T-helper 17 cell (primary cell): ENCODE measurements at places on chromosomes 1 and 21.

DNA sequence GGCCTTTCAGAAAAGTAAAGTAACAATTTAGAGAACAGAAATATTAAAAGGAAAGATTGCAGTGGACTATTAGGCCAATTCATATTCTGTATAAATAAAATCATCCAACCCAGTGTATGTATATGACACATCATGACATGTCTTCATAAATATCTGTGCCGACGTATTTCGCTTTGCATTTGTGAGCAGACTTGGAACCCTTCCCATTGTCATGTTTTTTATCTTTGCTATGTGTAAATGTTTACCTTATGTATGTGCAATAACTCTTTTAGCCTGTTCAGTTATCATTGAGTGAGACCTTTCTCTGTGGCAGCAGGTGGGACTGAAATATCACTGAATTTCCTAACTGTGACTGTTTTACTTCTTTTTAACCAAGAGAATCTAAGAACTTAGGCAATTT lies 58.0 kb upstream of the FAM3B start:
- DNase-seq: no peak

DNA sequence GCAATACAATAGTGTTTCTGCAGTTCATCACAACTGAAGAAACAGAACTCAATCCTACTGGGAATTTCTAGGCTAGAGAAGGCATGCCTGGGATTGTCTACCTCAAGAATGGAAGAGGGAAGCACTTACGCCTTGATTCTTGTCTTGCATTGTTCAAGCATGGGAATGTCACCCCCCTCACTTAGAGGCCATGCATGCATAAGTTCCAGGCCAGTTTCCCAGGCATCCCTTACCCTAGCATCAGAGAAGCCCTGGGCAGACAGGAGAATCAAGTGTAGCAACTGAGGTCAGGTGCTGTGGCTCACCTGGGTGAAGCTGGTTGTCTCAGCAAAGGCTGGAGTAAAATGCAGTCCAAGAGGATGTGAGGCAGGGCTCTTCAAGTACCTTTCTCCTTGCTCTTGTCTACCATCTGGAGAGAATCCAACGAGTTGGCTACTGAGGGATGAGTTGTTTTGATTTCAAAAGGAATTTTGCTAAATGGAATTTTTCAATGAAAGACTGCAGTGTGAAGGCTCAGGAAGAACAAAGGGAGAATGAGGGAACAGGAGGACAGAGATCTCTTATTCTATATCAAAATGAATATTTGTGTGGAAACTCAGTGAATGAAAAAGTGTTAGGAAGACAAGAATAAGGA lies 174.3 kb downstream of the NEK7 start:
- no peak for DNase-seq

GRCh38 chr1:85297855-85298629 lies 21.6 kb upstream of the BCL10 start:
- DNase-seq: no peak

DNA sequence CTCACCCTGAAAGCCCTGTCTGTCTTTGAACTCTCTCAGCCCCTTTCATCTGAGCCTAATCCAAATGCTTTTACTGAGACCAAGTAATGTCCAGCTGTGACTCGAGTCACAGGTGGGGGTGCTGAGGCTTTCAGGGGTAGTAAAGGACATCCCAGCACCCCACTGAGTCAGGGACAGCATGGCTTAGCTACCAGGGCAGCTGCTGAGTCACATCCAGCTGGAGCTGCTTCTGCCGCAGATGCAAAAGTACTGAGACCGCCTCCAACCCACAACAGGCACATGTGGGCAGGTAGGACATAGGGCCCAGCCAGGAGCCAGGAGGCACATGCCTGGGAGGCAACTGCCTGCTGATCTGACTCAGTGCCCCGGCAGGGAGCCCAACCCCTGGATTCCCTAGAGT lies 6.7 kb upstream of the VSIG8 start:
- no peak for DNase-seq

DNA sequence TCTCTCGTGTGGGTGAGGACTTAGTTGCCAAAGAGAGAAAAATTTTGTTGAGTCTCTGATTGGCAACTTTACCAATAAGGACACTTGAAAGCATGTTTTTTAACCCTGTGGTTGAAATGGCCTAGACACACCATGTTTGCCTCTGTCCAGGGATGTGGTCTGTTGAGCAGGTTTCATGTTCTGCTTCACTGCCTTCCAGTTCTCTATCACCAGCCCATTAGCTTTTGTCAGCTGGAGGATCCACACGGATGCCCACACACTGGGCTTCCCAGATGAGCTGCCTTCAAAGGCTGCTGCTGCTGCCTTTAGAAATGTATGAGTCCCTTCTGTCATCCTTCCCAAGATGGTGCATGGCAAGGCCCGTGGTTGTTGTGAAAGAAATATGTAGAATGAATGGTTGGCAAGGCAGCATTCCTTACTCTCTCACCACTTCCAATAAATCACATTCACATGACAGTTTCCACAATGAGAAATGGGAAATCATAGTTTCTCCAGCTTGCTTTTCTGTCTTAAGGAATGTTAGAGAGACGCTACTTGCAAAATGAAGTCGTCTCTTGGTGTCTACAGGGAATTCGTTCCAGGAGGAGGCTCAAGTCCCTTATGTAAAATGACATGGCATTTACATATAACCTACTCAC lies 108.2 kb upstream of the SLC35F3 start:
- no peak for DNase-seq

DNA sequence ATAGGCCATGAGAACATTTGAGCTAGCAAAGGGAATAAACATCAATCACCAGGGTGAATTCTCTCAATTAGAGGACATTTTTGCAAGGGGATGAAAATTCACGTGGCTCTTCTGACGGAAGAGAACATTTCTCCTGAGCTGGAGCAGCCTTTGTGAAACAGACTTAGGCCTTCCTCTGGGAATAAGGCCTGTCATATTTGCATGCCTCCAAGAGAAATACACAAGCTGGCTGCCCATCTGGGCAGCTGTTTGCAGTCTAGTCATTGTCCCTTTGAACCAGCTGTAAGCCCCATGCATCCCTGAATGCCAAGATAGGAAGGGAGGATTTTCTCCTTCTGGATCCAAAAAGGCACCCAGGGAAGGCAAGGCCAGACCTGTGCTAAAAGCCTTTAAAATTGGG lies 5.5 kb downstream of the LEMD1 start:
- DNase-seq: no peak

- no peak for DNase-seq
Measured at GRCh38 chr1:18549106-18549505, 68.4 kb downstream of the KLHDC7A start.

GRCh38 chr1:83791821-83792437 lies 207.0 kb downstream of the TTLL7 start:
- no peak for DNase-seq

DNA sequence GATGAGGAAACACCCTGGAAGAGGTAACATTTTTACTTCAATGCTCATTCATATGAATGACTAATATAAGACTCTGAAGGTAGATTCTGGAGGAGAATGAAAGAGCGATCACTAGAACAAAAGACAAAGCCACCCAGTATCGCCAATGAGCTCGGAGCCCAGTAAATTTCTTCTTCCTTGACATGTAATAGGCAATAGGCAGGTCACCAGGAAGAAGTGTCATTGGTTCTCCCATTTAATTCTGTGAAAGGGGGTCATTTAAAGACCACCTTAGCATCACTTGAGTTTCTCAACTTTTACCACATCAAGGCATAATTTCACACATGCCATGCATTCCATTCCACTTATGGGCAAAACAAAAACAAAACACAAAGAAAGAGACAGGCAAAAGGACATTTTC lies 7.9 kb downstream of the TNFSF18 start:
- DNase-seq: no peak

DNA sequence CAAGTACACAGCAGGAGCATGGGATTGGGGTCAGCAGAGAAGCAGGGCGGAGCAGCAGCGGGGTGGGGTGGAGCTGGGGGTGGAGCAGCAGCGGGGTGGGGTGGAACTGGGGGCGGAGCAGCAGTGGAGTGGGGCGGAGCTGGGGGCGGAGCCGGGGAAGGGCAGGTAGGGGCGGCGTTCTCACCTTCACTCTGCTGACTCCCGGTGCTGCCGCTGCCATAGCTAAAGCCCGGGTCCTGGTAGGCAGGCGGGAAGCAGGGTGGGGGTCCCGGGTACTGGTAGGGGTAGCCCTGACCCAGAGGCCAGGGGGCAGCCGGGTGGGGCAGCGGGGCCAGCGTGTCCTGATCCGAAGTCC lies 6.7 kb downstream of the TAS1R3 start:
- no peak for DNase-seq

GRCh38 chr1:16164213-16165072 lies 8.6 kb upstream of the EPHA2 start:
- no peak for DNase-seq

GRCh38 chr1:104125266-104125665 lies 375.6 kb downstream of the AMY1C start:
- DNase-seq: no peak

DNA sequence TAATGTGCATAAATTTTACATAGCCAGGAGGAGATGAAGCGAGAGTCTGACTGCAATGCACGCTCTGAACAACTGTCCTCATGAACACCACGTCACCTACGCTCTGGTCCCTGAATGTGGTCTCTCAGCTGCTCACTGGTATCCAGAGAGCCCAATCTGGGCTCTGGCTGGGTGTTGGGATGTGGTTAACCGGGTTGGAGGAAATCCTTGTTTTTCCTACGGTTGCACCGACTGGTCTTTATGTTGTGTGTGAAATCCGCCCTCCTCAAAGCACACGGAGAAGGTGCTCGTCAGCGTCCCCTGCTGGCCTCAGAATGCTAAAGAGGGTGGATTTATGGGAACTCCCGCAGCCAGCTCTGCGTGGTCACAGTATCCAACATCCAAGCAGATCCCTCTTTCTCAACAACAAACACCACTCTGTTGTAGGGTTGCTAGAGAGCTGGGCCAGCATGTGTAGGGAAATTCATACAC lies 51.8 kb upstream of the FAM89A start:
- DNase-seq: no peak

DNA sequence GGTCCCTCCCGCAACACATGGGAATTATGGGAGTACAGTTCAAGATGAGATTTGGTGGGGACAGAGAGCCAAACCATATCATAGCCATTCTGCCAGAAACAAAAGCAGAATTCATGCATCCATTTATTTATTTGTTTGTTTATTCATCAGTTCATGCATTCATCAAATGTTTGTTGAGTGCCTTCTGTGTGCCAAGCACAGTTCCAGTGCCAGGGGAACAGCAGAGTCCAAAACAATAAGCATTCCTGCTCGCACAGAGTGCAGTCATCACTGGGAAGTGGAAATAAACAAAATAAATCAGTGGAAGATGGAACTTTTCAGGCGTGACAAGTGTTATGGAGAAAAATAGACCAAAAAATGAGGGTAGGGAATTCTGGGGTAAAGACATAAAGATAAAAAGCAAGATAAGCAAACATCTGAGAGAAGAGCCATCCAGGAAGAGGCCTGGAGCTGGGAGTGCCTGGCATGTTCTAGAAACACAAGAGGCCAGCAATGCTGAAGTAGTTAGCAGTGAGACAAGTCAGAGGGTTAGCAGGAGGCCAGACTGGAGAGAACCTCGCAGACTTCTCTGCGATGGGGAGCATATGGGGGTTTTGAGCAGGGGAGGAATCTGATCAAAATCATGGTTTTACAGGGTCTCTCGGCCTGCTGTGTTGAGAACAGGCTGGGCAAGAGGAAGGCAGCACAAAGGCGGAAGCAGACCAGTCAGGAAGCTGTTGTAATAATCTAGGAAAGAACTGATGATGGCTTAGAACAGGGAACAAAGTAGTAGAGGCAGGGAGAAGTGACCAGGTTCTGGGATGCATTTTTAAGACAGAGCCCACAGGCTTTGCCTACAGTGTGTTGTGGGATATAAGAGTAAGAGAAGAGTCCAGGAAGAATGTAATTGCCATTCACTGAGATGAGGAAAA lies 113.2 kb downstream of the GLUL start:
- no peak for DNase-seq

DNA sequence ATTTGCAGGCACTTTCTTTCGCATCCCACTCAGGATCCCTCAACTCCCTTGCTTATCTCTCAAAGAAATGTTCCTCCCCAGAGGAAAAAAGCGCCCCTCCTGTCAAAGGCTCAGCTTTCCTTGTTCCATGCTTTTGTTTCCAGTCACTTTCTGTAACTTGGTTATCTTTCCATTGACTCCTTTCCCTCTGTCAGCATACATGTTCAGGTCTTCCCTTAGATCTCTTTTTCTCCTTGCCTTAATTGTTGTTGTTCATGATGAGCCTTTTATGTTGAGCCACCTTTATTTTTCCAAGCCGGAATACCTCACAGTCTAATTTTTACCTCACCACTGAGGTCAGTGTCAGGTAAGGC lies 46.5 kb upstream of the PODN start:
- no peak for DNase-seq

- DNase-seq: no peak
Measured at GRCh38 chr1:56382929-56383328, 196.4 kb downstream of the PLPP3 start.

DNA sequence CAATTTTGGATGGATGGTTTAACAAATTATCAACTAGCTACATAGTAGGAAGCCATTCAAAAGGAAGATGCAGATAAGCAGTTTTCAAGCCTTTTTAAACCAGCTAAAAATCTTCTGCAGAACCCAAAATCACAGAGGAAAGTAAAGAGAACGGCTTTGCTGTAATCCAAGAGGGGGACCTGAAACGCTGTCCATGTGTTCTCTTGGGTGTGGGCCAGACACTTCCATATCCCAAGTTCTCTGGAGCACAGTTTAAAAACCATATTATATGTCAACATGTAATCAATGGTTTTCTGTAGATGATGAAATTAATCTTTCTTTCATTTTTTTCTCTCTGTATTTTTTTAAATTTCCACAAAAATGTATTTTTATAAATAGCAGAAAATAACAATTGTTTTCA lies 90.5 kb downstream of the SELENOF start:
- no peak for DNase-seq

DNA sequence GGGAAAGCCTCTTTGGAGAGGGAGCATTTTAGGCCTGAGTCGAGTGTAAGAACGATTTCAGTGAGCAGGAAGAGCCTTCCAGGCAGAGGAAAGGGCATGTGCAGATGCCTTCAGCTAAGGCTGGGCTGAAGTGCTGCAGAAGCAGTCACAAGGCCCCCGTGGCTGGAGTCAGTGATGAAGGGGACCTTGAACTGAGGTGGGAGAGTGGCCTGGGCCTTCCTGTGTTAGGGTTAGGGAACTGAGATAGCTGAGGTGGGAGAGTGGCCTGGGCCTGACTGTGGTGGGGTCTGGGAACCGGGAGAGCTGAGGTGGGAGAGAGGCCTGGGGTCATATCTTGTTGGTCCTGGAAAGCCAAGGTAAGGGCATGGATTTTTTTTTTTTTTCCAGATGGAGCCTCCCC lies 50.9 kb upstream of the ETV3 start:
- DNase-seq: no peak

DNA sequence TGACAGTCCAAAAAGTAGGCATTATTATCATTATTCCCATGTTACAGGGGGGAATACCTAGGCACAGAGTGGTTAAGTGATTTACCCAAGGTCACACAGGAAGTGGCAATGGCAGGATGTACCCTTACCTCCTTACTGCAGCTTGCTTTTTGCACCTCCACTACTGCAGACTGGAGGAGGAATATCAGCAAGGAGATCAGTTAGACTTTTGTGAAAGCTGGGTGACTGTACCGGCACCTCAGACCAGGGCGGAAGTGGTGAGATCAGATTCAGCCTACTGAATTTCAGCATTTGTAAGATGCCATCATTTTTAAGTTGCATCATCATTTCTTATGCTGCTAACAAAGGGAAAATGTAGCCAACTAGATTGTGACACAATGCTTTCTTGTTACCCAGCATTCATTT lies 4.5 kb downstream of the ADARB1 start:
- no peak for DNase-seq

- no peak for DNase-seq
Measured at GRCh38 chr1:5969168-5969567, 23.1 kb downstream of the NPHP4 start.
